ENCODE measurements at places on chromosomes 13 and 19.

DNA sequence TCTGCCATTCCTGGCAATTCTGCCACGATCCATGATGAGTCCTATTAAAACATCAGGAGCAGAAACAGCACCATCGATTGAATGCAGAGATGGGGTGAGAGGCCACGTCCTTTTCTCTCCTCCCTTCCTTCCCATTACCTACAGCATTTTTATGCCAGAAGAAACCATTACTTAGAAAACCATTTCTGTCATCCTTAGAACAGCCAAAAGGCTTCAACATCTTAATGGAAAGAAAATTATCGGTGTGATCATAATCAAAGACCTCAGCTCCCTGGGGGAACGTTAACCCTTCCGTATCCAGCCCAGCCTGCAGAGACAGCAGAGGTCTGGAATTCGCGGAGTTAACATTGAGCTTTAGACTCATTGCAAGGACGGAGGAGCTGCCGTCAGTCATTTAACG is 56.0 kb upstream of the SIAH3 start:
- DNase-seq, result no peak

GRCh38 chr13:44573790-44574465 is 2.2 kb downstream of the TSC22D1 start:
- peak; percentile 83 for DNase-seq

- DNase-seq, result no peak
Measured at GRCh38 chr13:37616131-37616530, 17.6 kb upstream of the POSTN start.

GRCh38 chr13:72462166-72462565 is 265.3 kb downstream of the MZT1 start:
- no peak for DNase-seq

DNA sequence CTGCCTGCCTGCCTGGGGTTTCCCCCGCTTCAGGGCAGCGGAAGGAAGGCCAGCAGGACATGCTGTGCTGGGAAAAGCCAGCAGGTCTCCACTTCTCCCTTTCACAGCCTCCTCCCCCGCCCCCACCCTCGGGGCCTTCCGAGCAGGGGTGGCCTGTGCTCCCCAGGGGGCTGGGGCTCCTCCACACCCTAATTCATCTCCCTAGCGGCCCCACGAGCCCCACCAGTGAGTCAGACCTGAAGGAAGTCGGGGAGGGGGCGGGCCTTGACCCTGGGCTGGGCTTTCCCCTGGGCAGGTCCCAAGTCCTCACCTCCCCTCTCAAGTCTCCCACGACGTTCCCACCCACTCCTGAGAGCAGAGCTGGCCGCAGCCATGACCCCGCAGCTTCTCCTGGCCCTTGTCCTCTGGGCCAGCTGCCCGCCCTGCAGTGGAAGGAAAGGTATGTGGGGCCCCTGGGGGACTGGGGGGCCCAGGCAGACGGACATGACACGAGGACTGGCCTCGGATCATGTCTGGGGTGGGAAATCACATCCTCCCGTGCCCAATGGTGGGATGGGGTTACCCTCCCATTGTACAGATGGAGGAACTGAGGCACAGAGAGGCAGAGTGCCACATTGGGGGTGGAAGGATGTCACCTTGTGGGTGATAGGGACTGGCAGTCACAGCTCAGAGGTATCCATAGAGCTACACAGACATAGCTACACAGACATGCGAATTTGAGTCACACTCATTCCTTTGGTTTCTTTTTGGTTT is at the start of gene EBI3:
EBI3 (plus strand) TSS at position 345 of the 753 bp plus-strand sequence; CDS start at position 373, 28 bp downstream.
- DNase-seq, result peak; percentile 78

GRCh38 chr19:3324405-3324856 is 42.0 kb upstream of the NFIC start:
- DNase-seq, result peak; percentile 83

GRCh38 chr19:12802267-12803106 is 618 bp downstream of the THSD8 start:
- peak; percentile 94 for DNase-seq

- DNase-seq, result no peak
Measured at GRCh38 chr19:41265395-41266153, 1.4 kb downstream of the HNRNPUL1 start.

DNA sequence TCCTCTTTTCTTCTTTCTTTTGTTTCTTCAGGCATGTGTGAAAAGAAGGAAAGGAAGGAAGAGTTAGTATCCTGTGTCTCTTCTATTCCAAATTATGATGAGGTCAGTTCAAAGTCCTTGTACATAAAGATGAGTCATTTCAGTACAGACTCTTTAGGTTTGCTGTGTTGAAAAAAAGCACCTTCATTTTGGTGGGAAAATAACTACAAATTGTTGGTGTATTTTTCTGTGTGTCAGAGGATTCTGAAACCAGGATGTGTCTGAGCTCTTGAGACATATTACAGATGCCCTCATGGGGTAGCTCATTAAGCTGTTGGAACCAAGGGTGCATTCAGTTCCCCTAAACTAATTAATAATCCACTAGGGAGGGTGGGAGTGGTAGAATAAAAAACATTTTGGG is 5.8 kb upstream of the HSPH1 start:
- DNase-seq, result no peak

GRCh38 chr13:53747825-53748224 is 719.2 kb downstream of the OLFM4 start:
- DNase-seq, result no peak

DNA sequence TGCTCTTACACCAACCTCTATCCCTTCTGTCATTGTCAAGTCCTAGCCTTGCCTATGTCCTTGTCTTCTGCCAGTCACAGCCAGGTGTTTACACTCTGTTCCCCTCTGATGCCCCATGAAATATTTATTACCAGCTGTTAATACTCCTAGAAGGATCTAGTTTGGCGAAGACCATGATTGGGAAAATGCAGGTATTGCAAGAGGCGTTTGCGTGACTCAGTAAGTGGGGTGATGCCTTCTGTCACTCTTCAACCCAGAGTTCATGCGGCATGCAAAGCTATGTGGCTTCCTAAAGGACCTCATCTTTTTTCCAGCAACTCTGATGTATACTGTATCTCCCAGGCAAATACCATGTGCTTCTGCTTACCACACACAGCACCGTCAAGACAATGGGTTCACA is 81.8 kb upstream of the GJB6 start:
- DNase-seq, result no peak

GRCh38 chr19:1489463-1490310 is 463 bp downstream of the PCSK4 start:
- no peak for DNase-seq

GRCh38 chr19:19224852-19225494 is 13.2 kb downstream of the NCAN start:
- DNase-seq, result peak; percentile 97

- no peak for DNase-seq
Measured at GRCh38 chr13:37369616-37370015, 229.0 kb downstream of the POSTN start.

DNA sequence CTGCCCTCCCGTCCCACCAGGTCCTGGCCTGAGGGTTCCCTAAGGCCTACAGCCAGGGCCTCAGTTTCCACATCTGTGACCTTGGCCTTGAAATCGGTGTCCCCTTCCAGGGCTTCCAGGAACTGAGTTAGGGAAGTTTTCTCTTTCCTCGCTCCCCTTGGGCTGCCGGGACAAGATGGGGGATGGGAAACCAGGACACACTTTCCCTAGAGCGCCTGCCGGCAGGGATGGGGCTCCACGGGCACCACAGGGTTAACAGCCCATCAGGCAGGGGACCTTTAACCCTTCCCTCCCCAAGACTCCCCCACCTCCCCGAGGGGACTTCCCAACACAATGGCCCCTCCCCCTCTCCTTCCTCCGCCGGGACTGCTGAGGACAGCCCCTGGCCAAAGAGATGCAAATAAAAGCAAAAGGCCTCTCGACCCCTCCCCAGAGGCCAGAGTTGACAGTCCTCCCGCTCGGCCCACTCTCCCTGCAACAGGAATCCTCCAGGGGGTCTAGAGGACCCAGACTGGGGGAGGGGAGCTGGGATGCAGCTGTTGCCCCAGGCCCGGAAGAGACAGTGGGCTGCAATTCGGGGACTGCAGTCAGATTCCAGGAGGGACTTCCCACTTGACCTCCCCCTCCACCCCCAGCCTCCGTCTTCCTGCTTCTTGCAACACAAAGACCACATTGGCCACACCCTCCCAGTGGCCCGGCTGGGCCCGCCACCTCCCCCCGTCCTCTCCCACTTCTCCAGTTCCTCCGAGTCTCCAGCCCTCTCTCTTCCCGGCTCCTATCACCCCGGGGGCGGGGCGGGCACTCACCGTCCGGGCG is 3.4 kb downstream of the BBC3 start:
- peak; percentile 99 for DNase-seq

DNA sequence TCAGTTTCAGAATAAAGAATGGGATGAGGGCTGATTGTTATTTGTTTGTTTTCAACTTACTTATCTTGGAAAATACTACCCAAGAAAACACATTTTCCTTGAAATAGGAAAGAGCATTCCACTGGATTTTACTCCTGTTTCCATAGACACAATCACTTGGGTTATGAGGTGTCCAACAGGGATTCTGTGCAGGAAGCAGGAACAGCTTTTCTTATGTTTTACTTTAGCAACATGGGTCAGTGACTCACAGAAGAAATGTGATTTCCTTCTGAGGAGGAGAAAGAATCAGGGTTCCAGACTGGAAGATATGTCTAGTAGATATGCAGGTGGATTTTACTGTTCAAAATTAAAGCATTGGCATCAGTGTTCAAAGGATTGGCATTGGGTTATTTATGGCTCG is 180.8 kb upstream of the GPC6 start:
- DNase-seq, result no peak

DNA sequence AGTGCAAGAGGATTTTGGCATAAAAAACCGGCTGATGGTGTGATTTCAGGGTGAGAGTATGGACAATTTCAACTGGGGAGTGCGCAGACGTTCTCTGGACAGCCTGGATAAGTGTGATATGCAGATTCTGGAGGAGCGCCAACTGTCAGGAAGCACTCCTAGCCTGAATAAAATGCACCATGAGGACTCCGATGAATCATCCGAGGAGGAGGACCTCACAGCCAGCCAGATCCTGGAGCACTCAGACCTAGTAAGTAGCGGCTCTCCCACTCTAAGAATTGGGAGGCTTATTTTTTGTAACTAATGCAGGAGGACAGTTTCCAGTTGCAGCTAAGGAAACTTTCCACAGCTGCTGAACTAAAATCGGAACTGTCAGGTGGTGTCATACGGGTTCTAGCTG is 53.6 kb downstream of the ZAR1L start:
- DNase-seq, result no peak

Measured in osteoblast (primary cell).